ENCODE measurements at places on chromosomes 12 and 14.

DNA sequence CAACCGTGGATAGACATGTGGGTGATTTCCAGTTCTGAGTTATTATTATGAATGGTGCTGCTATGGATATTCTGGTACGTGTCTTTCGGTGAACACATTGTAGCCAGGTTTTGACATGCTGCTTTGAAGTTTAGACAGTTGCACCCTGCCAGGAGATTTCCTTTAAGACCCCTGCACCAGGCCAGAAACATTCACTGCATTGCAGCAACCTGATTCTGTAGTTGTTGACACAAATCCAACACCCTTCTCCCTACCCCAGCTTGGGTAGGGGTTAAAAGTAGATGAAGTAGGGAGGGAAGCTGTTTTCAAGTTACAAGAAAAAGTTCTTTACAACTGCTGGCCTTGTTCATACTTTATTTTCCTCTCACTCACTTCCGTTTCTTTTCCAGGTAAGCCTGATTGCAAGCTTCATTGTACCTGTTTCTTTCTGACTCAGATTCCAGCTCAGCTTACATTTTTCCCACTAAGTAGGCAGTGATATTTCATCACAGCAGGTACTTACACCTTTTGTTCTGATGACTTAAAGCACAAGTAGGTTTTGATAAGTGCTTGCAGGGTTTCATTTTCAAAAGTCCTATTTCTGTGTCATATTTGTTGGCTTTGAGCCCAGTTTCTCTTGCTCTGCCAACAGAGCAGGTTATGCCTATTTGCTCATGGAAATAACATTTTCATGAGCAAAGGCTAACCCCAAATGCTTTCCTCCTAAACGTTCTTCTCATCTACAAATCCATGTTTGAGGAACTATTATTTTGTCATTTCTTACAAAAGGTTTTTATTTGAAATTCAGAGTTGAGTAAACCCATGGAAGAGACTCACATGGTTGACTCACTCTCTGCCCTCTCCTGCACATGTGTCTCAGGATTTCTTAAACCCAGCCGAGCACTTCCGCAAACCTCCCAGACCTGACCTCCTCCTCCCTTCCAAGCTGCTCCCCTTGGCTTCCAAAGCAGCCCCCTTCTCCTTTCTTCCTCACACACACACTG is 12.1 kb upstream of the LTA4H start:
- DNase-seq = peak; percentile 71

DNA sequence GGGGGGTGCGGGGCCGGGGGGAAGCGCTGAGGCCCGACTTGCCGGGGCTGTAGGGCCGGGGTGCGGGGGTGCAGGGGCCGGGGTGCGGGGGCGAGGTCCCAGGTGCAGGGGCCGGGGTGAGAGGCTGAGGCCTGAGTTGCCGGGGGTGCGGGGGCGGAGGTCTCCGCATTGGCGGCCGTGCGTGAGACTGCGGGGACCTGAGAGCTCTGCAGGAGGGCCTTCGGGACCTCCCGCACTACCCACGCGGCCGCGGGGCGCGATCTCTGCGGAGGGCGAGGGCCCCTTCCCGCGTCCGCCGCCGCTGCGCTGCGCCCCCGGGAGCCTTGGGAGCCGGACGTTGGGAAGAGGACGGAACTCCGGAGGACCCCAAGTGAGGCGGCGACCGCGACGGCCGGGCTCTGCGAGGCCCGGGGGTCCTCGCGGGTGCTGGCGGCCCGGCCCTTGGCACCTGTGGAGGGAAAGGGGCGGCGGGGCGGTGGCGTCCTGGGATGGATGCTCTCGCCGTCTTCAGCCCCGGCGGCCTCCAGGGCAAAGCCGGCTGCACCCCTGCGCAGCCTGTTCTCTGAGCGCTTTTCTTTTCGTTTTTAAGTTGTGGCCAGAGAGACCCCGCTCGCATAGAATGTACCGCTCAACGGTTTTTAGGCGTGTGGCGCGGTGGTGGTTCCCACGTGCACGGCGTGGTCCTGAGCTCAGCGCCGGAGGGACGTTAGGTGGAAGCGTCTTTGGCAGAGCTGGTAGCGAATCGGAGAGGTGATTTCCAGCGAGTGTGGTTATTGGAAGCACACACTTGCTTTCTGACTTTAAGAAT is 1.3 kb downstream of the PIWIL1 start:
- no peak for DNase-seq

GRCh38 chr12:31876568-31877424 is 82.4 kb upstream of the RESF1 start:
- no peak for DNase-seq

GRCh38 chr14:64938972-64939816 is 3.4 kb downstream of the GPX2 start:
- DNase-seq = no peak

- no peak for DNase-seq
Observed at GRCh38 chr12:75047885-75048525, 161.6 kb downstream of the KCNC2 start.
